NCI-H1436 treated with DMSO at 0.1 percent for 48 hours (cell line): ENCODE measurements at places on chromosomes 3 and 15.

DNA sequence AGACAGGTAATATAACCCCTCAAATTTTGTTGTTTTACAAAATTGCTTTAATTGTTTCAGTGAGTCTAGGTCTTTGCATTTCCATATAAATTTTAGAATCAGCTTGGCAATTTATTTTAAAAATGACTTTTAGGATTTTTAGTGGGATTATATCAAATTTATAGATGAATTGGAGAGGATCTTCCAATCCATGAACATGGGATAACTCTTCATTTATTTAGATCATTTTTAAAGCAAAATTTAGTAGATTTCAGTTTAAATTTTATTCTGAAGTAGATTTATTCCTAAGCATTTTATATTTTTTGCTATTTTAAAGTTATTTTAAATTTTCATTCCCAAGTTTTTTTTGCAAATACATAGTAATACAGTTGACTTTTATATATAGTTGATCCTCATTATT lies 58.1 kb upstream of the THSD4 start:
- no peak for DNase-seq

DNA sequence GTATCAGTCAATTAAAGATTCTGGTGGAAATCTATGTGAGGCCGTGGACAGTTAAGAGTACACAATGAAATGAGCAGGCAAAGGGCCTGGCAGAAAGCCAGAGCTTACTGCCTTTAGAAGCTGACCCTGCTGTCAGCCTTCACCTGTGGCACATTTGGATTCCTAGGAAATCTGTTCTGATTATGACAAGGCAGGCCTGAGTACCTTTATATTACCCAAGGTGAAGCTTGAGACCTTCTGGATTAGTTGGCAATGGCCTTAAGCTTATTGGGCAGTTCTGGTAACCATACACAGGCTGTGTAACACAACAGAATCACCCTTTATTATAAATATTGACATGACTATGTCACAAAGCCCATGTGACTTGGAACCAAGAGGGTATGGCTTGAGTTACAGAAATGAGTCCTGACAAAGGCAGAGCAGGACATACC lies 43.2 kb downstream of the NBEAL2 start:
- DNase-seq = no peak

DNA sequence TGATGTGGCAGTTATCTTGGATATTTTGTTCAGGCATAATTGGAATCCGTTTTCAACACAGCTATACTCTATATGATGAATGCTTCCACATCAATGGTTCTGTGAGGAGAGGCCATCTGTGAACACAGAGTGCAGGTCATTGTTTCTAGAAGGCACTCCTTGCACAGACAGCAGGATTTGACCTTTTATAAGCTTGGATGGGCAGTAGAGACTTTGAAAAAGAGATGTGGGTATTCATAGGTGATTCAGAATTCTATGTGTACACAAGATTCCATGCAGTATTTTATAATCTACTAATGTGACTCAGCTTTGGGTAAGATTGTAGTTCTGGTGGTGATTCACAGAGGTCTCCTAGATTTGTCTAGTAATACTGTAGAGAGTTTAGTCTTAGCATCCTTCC lies 12.5 kb downstream of the ARPP21 start:
- no peak for DNase-seq

DNA sequence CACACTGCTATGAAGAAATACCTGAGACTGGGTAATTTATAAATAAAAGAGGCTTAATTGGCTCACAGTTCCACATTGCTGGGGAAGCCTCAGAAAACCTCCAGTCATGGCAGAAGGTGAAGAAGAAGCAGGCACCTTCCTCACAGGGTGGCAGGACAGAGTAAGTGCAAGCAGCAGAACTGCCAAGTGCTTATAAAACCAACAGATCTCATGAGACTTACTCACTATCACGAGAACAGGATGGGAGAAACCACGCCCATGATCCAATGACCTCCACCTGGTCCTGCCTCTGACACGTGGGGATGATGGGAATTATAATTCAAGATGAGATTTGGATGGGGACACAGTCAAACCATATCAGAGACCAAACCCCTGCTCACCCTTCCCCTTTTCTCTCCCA lies 75.0 kb downstream of the TRIM69 start:
- DNase-seq = peak; percentile 73

DNA sequence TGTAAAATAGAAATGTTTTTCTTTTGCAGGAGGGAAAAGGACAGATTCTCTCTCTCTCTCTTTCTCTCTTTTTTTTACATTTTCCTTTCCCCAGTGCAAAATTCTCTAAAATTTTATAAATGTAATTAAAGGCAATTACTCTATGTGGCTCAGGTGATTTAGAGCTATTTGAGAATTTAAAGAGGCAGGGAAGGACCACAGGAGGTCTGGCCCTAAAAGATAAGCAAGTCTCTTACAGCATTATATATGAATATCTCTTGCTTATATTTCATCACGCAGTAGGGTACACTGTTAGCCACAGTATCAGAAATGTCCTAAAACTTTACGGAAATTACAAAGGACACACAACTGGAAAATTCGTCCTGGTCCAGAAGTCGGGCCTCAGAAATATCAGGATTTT lies 70.5 kb upstream of the PPIB start:
- DNase-seq = no peak

GRCh38 chr3:157914882-157915281 lies 191.3 kb downstream of the SHOX2 start:
- DNase-seq = no peak

- DNase-seq = no peak
Measured at GRCh38 chr15:62165104-62165792, at the start of gene C2CD4B. Gene C2CD4B, minus strand, starts transcription at chr15:62165285. Its CDS starts 301 bp downstream, at chr15:62164984.

- DNase-seq = no peak
Measured at GRCh38 chr3:144351011-144351410, 379.4 kb downstream of the DIPK2A start.

DNA sequence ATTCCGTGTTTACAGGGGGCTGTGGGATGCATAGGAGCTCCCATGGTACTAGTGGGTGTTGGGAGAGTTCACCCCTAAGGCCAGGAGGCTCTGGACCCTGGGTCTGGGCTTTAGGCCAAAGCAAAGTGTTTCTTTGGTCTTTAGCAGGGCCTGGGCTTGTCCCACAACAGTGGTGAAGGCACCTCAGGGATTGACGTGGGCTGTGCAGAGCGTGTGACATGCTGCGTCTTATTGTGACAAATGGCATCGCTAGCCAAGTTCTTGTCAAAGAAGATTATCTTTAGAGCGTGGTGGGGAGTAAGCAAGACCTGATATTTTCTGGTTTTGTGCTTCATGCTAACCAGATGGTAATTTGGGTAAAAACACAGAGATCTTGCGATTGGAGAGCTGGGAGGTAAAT lies 170.1 kb downstream of the APBA2 start:
- DNase-seq = no peak

GRCh38 chr3:46143951-46144473 lies 64.1 kb downstream of the CCR1 start:
- DNase-seq = no peak

GRCh38 chr3:33032938-33033337 lies 64.0 kb downstream of the GLB1 start:
- no peak for DNase-seq
